MCF 10A (cell line): ENCODE measurements at places on chromosomes 13 and 19. TPM values are rescaled to one million over a fixed set of nuclear protein-coding genes. Genes with fewer than 3 reads are reported as not detected.
A peak's percentile ranks its signal among the peaks of the same experiment; 100 is the strongest.

- H3K27ac ChIP-seq, result peak overlapping the region; percentile 79
- peaks cover 28% of the 10 kb centered on the region for H3K4me1 ChIP-seq
- no peak overlapping the region for H3K4me3 ChIP-seq
- no peaks in the 10 kb centered on the region for H3K27me3 ChIP-seq
- no peaks in the 10 kb centered on the region for H3K36me3 ChIP-seq
Observed at GRCh38 chr13:73245246-73245645, 186.4 kb downstream of the KLF5 start.

GRCh38 chr13:91482427-91482826 lies 84.0 kb downstream of the GPC5 start:
- no peaks in the 10 kb centered on the region for H3K4me1 ChIP-seq
- no peak overlapping the region for H3K27ac ChIP-seq
- no peak overlapping the region for H3K4me3 ChIP-seq
- no peaks in the 10 kb centered on the region for H3K36me3 ChIP-seq
- no peak for DNase-seq

DNA sequence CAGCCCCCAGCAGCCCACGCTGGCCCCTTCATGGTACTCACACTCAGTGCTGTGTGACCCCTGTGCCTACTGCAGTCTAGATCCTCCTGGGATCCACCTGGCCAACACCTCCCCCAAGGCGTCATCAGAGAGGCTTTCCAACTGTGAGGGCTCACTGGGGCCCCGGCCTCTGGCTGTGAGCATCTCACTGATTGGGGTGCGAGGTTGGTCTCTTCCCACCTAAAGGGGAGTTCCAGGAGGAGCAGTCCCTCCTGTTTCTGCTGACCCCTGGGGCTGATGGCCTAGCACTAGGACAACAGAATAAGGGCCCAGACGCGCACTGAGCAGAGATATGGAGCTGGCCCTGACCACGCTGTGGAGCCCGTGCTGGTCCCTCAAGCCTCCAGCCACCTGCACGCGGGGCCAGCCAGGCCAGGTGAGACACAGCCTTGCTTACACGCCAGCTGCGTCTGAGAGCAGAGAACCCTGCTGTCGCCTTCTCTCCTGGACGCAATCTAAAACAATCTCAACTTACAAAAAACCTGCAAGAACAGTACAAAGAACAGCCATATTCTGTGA lies 32.2 kb downstream of the ELL start:
- H3K4me3 ChIP-seq, result no peak overlapping the region
- H3K36me3 ChIP-seq, result no peaks in the 10 kb centered on the region
- no peak overlapping the region for H3K27ac ChIP-seq
- DNase-seq, result no peak
- no peaks in the 10 kb centered on the region for H3K27me3 ChIP-seq
- peaks cover 32% of the 10 kb centered on the region for H3K4me1 ChIP-seq

- H3K4me3 ChIP-seq, result no peak overlapping the region
- peaks cover 13% of the 10 kb centered on the region for H3K4me1 ChIP-seq
- H3K36me3 ChIP-seq, result no peaks in the 10 kb centered on the region
- no peaks in the 10 kb centered on the region for H3K27me3 ChIP-seq
Observed at GRCh38 chr19:45168767-45169351, 8.1 kb upstream of the NKPD1 start.

DNA sequence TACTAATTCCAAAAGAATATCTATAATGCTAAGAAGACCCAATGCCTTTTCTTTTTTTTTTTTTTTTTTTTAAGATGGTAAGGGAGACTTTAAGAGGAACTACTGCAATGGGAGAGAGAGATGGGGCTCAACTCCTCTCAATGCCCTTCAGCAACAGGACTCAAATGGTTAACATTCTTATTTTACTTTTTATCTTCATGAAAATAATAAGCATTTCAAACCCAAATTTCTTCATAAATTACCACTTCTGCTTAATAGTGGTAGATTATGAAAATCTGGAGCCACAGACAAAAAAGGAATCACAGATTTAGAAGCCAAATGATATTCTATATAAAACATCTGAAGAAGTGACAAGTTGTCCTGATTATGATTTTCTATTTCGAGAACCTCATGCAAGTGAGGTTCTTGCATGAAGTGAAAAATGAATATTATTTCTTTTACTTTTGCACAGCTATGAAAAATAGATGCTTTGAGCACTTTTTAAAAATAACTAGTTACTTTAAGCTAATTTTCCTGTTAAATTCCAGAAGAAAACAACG lies 74.2 kb downstream of the SERP2 start:
- H3K4me1 ChIP-seq, result peaks cover 11% of the 10 kb centered on the region
- no peak overlapping the region for H3K4me3 ChIP-seq

The MAB21L1 gene
- not detected in 2 replicates for total RNA-seq

- H3K36me3 ChIP-seq, result peaks cover 44% of the 10 kb centered on the region
- DNase-seq, result no peak
- H3K4me1 ChIP-seq, result peaks cover 23% of the 10 kb centered on the region
- H3K27me3 ChIP-seq, result no peaks in the 10 kb centered on the region
- H3K4me3 ChIP-seq, result no peak overlapping the region
- H3K27ac ChIP-seq, result no peak overlapping the region
Observed at GRCh38 chr19:2083174-2083854, 12.8 kb downstream of the MOB3A start.

DNA sequence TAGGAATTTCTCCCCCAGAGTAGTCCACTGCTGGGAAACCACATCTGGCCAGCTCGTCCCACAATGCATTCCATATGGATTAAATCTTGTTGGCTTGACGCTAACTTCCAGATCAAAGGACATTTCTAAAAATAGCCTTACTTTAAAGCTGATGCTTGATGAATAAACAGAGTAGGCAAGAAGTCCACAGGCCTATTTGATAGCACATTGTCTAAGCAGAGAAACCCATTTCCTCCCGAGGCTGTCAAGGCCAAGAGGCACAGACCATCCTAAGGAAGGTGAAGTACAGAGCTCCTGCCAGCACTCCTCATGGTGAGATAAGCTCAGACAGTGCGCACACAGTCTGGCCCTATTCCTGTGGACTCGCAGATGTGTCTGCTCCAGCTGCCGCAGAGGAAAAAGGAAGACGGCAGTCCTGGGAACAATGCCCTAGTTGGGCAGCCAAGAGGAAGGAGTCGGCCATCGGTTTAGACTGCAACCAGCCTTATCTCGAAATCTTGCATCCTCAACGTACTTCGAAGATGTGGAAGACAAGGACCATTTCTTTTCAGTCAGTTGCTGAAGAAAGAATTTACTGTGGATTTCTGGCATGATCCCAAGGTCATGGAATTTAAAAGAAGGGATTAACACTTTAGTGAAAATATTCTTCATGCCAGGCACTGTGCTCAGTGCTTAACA lies 156.8 kb downstream of the RGCC start:
- peaks cover 16% of the 10 kb centered on the region for H3K36me3 ChIP-seq
- H3K4me3 ChIP-seq, result no peak overlapping the region
- H3K27me3 ChIP-seq, result no peaks in the 10 kb centered on the region
- H3K4me1 ChIP-seq, result peaks cover 37% of the 10 kb centered on the region
- H3K27ac ChIP-seq, result peak overlapping the region; percentile 97
- peak; percentile 35 for DNase-seq

DNA sequence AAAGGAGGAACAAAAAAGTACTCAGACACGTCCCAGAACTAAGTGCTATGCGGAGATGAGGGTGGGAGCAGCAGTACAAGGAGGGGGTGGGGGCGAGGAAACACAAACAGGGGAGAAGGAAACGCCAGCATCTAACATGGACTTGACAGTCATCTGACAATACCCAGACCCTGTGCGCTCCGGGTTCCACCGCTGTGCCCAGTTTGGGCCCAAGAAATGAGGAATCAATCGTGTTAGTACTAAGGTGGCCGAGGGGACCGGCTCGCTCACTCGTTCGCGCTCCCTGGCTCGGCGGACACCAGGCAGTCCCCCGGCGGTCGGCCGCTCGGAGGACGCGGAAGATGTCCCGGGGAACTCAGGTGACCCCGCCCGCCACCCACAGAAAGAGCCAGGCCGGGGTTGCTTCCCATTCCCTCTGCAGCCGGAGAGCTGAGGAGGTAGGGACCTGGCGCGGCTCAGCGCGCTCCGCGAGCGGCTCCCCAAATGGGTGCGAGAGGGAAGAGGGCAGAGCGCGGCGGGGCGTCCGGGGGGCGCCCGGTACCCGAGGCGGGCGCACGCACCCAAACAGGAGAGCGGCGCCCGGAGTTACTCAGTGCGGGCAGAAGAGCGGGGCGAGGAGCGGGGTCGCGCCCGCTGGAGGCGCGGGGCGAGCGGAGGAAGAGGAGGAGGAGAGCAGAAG lies 616 bp downstream of the TSHZ3 start:
- peaks cover 12% of the 10 kb centered on the region for H3K36me3 ChIP-seq
- H3K27ac ChIP-seq, result no peak overlapping the region
- no peak for DNase-seq
- H3K27me3 ChIP-seq, result no peaks in the 10 kb centered on the region

The PRX gene
- 2.1 and 2.4 TPM in 2 replicates for total RNA-seq

- DNase-seq, result peak; percentile 95
- H3K27ac ChIP-seq, result peak overlapping the region; percentile 99
- peaks cover 16% of the 10 kb centered on the region for H3K36me3 ChIP-seq
- peaks cover 27% of the 10 kb centered on the region for H3K4me1 ChIP-seq
- H3K27me3 ChIP-seq, result no peaks in the 10 kb centered on the region
- H3K4me3 ChIP-seq, result peak overlapping the region; percentile 62
Observed at GRCh38 chr19:46133101-46133627, 8.7 kb upstream of the IGFL3 start.

DNA sequence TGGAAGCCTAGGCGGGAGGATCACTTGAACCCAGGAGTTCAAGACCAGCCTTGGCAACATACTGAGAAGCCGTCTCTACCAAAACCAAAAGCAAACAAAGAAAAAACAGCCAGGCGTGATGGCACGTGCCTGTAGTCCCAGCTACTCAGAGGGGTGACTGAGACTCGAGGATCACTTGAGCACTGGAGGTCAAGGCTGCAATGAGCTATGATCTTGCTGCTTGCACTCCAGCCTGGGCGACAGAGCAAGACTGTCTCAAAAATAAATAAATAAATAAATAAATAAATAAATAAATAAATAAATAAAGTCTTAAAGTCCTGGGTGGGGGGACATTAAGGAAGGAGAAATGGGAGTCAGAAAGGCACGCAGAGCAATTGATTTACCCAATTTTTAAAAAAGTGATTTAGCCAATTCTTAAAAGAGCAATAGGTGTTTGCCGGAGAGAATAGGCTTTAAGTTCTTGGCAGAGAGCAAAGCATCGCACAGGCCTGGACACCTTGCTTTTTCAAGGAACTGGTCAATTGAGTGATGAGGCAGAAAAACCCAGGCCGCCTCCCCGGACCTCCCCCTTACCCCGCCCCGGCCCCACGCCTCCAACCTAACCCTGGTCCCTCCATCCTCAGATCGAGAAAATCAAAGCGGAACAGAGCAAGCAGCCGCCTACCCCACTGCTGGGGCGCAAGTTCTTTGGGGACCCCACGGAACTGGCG lies 9.5 kb upstream of the SHKBP1 start:
- no peaks in the 10 kb centered on the region for H3K27me3 ChIP-seq
- no peak for DNase-seq
- H3K4me3 ChIP-seq, result no peak overlapping the region
- no peak overlapping the region for H3K27ac ChIP-seq

GRCh38 chr13:94641409-94641941 lies 39.8 kb downstream of the GPR180 start:
- peak overlapping the region; percentile 94 for H3K27ac ChIP-seq
- peaks cover 15% of the 10 kb centered on the region for H3K4me1 ChIP-seq
- H3K4me3 ChIP-seq, result peak overlapping the region; percentile 45
- DNase-seq, result peak; percentile 33

DNA sequence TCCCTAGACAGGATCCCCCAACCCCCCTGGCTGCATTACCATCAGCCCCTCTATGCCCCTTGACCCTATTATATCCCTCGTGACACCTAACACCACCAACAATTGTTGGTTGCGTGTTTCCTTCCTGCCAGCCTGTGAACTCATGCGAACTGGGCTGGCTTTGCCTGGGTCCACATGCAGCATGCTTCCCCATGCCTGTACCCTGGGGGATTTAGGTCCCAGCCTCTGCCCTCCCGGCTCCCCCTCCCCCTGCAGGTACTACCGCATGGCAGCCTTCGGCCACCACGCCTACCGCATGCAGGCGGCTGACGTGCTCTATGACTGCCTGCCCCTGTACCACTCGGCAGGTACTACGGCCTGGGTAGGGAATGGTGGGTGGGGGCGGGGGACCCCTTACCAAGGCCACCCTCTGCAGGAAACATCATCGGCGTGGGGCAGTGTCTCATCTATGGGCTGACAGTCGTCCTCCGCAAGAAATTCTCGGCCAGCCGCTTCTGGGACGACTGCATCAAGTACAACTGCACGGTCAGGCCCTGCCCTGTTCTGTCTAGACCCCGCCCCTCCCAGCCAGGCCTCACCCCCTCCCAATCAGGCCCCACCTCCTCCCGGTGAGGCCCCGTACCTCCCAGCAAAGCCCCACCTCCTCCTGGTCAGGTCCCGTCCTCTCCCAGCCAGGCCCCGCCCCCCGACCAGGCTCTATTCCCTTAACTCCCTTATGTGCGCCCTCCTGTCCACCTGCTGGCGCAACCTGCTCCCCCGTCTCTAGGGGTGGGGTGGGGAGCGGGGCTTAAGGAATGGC lies 18.5 kb downstream of the SLC27A1 start:
- H3K27ac ChIP-seq, result no peak overlapping the region
- peaks cover 11% of the 10 kb centered on the region for H3K4me1 ChIP-seq
- peak; percentile 67 for DNase-seq
- H3K27me3 ChIP-seq, result no peaks in the 10 kb centered on the region

DNA sequence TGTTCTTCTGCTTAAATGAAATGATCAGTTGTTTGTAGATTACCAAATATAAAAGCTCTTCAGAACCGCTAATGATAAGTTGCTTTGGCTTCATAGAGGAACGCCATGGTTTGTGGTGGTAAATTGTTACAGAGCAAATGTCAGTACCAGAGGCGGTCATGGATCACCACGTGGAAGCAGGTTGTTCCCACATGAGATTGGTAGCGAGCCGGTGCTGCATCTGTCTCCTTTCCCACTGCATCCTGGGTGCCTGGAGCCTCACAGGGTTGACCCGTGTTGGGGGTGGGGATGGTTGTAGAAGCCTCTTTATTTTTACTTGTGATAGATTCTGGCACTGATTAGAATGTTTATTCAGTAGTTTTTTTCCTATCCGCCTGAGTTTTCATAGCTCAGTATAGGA lies 14.7 kb downstream of the GARRE1 start:
- H3K27ac ChIP-seq, result peak overlapping the region; percentile 98
- no peak for DNase-seq
- peaks cover 39% of the 10 kb centered on the region for H3K4me1 ChIP-seq

DNA sequence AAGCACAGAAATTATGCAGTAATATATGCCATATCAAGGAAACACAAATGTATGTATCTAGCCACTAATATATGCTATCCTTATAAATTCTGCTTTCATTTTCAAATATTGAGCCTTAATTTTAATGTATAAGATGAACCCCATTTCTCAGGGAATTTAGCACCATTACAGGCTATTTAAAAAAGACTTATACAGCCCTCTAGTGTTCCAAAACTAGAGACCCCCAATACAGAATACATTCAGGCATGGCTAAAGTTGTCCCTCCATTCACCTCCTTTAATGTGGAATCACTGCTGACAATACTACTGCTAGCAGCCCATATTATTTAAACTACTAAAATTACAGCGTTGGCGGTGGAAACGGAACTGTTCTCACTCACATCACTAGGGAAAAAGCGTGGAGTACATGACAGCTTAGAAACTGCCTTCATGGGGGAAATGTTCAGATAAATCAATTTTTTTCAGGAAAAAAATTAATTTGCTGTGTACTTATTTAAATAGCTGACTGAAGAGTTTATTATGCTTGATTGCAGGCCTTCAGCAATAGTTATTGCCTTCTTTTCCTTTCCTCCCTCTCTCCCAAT lies 541.0 kb downstream of the PCDH9 start:
- no peak for DNase-seq
- H3K27me3 ChIP-seq, result no peaks in the 10 kb centered on the region
- no peak overlapping the region for H3K27ac ChIP-seq
- H3K4me1 ChIP-seq, result peaks cover 5% of the 10 kb centered on the region

GRCh38 chr13:74230984-74231501 lies 96.8 kb upstream of the KLF12 start:
- no peaks in the 10 kb centered on the region for H3K27me3 ChIP-seq
- no peaks in the 10 kb centered on the region for H3K4me1 ChIP-seq
- H3K27ac ChIP-seq, result no peak overlapping the region
- no peaks in the 10 kb centered on the region for H3K36me3 ChIP-seq
- no peak for DNase-seq
